Fibroblast of skin of left biceps (primary cell): ENCODE measurements at places on chromosomes 11 and 22.

- no peak for DNase-seq
Observed at GRCh38 chr11:113723787-113724186, 17.7 kb upstream of the TMPRSS5 start.

DNA sequence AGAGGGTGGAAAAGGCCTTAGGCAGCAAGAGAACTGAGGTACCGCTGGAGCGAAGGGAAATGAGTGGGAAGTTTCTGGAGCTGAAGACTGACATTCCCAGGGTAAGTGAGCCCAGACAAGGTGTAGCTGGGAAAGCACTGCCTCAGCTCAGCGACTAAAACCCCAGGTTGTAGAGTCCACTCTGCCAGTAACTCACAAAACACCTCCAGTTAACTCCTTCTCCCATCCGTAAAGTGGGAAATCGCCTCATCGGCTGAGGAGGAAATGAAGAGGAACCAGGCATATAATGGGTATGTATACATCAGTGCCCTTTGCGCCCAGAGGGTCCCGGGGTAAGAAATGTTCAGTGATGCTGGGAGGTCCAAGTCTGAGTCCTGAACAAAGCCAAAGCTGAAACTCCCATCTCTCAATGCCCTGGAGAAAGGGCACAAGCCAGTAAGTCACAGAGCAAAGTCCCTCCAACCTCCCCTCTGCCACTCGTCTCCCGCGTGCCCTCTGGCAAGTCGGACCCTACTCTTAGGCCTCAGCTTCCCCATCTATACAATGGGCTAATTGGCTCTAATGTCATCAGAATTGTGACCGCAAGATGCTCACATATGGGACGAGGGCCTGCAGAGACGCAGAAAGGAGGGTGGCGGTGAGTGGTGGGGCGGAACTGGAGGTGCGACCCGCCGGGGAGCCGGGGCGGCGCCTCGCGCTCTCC, 588 bp downstream of the VPS37C start:
- no peak for DNase-seq

GRCh38 chr11:112016765-112017376, 8.3 kb upstream of the DLAT start:
- peak; percentile 57 for DNase-seq

GRCh38 chr22:20405931-20406685, 12.2 kb downstream of the ZNF74 start:
- no peak for DNase-seq

DNA sequence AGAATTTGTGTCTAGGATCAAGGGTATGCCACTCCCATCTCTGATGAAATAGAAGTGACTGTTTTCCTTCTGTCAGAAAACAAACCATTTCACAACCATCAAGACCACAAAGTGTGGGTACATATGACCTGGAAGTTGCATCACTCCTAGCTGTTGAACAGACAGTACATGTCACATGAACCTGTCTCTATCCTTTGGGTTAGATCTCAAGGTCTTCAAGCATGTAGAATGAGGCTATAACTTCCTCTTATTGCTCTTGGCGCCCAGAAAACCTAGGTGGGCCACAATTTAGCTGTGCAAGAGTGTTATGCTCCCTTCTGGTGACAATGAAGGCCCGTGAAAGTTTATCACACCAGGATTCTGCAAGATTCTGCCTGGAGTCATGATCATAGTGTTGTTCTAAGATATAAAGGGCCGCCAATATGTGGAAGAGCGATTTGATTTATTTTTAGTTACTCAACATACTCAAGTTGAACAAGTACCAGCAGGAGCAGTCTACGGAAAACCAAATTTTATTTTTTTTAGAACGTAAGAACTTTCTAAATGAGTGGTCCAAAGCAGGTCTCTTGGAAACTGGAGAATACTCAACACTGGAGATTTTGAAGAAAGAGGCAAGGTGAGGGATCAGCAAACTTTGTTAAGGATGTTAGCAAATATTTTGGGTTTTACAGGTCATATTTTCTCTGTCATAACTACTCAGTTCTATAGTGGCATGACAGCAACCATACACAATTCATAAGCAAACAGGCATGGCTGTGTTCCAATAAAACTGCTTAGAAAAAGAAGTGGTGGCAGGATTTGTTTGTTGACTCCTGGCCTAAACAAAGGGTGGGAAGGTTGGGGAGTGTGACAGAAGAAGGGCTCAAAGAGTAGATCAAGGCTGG, 101.8 kb downstream of the USP35 start:
- no peak for DNase-seq

GRCh38 chr11:58745705-58746364, 14.1 kb upstream of the GLYAT start:
- no peak for DNase-seq

- no peak for DNase-seq
Observed at GRCh38 chr22:17229991-17230630, 10.9 kb upstream of the ADA2 start.

- no peak for DNase-seq
Observed at GRCh38 chr11:2136952-2137201, 2.3 kb downstream of the IGF2 start.

- no peak for DNase-seq
Observed at GRCh38 chr22:20424932-20425565, 12.6 kb downstream of the SCARF2 start.

GRCh38 chr11:121328176-121328966, 35.8 kb downstream of the SC5D start:
- no peak for DNase-seq

DNA sequence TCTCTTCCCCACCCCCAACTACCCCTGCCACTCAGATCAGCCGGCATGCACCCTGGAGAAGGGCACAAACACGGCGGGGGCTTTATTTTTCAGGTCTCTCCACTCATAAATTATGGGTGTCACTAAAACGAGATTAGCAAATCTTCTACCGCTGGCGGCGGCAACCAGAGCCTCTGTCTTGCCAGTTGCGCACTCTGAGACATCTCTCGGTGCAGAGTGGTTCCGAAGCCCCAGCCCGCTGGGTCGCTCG, 125.3 kb upstream of the C11orf58 start:
- DNase-seq: no peak

DNA sequence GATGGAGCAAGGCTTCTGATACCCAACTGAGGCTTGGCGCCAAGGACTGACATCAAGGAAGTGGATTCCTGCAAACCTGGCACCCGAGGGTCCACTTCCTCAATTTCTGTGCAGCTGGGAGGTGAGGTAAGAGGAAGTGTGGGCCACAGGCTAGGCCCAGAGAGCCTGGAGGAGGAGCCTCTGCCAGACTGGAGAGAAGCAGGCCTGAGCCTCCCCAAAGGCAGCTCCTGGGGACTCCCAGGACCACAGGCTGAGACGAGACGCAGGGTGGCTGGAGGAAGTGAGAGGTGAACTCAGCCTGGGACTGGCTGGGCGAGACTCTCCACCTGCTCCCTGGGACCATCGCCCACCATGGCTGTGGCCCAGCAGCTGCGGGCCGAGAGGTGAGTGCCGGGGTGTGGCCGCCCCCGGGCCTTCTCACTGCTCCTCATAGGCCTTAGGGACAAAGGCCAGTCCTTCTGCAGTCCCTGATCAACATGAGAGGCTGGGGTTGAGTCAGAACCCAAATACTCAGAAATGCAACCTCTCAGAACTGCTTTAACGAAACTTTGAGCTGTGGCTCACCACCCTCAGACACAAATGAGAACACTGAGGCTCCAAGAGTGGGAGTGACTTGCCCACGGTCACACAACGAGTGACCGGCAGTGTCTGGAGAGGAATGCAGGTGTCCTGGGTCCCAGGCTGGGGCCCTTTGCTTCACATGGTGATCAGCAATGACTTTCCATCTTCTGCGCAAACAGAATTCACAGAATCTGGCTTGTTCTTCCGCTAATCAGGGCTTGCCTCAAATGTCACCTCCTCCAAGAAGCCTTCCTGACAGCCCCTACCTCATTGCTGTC, at the start of gene NCF4:
Gene NCF4 (plus strand): TSS at position 186 of the 839 bp plus-strand sequence. CDS start 166 bp downstream, at position 352.
- no peak for DNase-seq

- no peak for DNase-seq
Observed at GRCh38 chr22:47174096-47174495, 411.6 kb downstream of the TBC1D22A start.

GRCh38 chr22:16963189-16963945, 44.7 kb downstream of the GAB4 start:
- DNase-seq: no peak

DNA sequence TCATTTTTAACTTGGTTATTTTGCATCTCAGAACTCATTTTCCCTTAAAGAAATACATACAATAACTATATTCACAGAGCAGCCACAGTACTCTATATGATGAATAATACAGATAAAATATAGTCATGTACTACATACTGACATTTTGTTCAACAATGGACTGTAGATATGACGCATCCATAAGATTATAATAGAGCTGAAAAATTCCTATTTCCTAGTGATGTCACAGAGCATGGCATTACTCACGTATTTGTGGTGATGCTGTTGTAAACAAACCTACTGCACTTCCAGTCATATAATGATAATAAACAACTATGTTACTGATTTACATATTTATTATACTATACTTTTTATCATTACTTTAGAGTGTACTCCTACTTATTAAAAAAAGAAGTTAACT, 38.7 kb downstream of the NARS2 start:
- DNase-seq: no peak

DNA sequence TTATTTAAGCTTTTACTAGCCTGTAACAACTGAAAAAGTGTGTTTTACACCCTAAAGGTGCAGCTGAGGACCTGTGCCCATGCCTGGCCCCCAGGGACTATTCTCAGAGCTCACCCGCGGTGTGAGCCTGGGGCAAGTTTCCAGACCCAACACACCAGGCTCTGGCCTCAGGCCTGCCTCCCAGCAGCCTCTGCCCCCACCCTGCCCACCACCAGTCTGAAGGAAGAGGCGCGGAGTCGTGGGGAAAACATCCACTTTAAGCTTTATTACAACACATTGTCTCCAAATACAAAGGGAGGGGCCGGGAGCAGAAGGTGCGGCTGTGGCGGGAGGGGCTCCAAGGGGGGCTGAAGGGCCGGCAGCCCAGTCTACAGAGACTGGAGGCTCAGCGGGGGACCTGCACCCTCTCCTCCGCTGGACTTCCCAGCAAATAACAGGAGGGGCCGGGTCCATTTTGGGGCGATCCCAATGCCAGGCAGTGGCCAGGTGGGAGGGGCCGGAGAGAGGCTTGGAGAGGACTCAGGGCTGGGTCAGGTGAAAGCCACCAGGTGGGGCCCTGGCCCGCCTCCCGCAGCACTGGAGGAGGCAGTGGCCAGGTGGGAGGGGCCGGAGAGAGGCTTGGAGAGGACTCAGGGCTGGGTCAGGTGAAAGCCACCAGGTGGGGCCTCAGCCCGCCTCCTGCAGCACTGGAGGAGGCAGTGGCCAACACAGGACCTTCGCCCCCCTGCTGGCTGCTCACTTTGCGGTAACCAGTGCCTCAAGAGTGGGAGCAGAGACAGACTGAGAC, 18.1 kb downstream of the DUSP8 start:
- no peak for DNase-seq

- DNase-seq: no peak
Observed at GRCh38 chr11:1237128-1237580, 14.3 kb downstream of the MUC5B start.

DNA sequence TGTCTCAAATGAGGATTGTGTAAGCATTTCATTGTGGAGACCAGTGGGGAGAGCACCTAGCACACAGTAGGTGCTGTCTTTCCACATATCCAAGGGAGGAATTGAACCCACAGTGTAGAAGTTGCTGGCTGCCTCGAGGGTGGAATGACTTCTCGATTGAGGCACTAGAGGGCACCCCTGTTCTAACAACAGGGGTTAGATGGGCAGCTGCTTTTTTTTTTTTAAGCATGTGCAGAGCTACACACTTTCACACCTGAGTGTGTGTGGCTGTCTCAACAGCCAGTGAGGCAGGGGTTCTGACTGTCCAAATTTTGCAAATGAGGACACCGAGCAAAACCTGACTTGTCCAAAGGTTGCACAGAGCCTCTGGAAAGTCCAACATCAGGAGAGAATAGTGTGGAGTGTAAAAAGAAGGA, 118.2 kb upstream of the CRYBB3 start:
- no peak for DNase-seq

- no peak for DNase-seq
Observed at GRCh38 chr11:70707821-70708220, 309.5 kb downstream of the CTTN start.

DNA sequence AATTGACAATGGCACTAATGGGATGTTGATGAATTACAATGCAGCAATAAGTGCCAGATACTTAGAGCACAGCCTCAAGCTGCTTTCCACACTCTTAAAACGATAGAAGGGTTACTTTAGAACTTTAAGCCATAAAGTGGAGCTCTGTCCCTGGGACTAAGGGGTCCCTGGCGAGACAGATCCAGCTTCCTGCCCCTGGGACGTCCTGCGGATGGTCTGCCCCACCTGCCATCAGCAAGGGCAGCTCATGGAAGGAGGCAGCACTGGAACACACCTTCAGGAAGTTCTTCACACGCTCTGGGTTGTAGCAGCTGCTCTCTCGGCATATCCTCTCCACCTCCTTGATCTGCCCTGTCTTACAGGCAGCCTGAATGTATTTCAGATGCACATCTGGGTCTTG, 45.1 kb upstream of the SLC25A1 start:
- DNase-seq: no peak

- DNase-seq: no peak
Observed at GRCh38 chr11:75431533-75432525, 1.2 kb downstream of the KLHL35 start.

DNA sequence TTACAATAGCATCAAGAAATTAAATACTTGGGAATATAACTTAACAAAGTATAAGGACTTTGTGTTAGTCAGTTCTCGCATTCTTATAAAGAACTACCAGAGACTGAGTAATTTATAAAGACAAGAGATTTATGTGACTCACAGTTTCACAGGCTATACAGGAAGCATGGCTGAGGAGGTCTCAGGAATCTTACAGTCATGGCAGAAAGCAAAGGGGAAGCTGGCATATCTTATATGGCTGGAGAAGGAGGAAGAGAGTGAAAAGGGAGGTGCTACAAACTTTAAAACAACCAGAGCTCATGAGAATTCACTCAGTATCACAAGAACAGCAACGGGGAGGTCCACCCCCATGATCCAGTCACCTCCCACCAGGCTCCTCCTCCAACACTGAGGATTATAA, 32.0 kb upstream of the CCDC134 start:
- DNase-seq: no peak

GRCh38 chr11:77074626-77075221, 8.0 kb downstream of the CAPN5 start:
- no peak for DNase-seq

GRCh38 chr11:57340039-57340615, 2.0 kb downstream of the P2RX3 start:
- DNase-seq: no peak

GRCh38 chr11:64656862-64657261, 65.8 kb downstream of the SLC22A12 start:
- no peak for DNase-seq
